Activated T-helper 9 cell treated with anti-CD3 and anti-CD28 coated beads, Interleukin-2, amount 50 U/mL, for 16 hours (primary cell): ENCODE measurements at places on chromosomes 2 and 18.

GRCh38 chr2:25328152-25329085 lies 13.3 kb downstream of the DNMT3A start:
- no peak for DNase-seq

GRCh38 chr18:11981543-11982366 lies 448 bp downstream of the IMPA2 start:
- no peak for DNase-seq

DNA sequence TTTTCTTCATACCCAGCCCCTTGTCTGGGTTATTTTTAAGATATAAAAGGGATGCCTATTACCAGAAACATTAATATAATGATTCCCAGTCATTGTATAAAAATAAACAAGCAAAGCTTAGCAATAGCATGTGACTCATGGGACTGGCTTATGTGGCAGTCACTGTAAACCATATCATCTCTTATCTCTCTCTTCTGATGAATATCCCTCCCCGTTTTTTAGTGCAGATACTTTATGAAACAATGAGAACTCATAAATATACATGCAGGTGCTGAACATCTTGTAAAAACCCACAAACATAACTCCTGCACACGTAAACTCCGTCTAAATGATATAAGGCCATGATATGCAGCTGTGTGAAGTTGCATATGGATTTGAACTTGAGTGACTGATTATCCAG lies 154.9 kb downstream of the MGAT5 start:
- DNase-seq = no peak

- no peak for DNase-seq
Observed at GRCh38 chr2:101502095-101502494, 27.2 kb upstream of the RFX8 start.

DNA sequence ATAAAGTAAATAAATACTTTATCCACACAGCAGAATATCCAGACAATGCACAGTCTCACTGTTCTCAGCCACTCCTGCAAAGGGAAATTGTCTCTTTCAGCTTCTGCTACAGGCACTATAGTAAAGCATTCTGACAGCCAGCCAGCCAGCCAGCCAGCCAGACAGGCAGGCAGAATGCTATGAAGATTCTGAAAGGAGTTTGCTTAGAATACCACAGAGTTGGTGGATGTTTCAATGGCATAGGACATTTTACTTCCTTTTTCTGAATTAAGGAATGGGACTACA lies 116.1 kb upstream of the CYP26B1 start:
- DNase-seq = no peak

- DNase-seq = no peak
Observed at GRCh38 chr2:88450925-88451810, 1.3 kb downstream of the FOXI3 start.

- no peak for DNase-seq
Observed at GRCh38 chr2:178241844-178242551, 47.7 kb downstream of the OSBPL6 start.

DNA sequence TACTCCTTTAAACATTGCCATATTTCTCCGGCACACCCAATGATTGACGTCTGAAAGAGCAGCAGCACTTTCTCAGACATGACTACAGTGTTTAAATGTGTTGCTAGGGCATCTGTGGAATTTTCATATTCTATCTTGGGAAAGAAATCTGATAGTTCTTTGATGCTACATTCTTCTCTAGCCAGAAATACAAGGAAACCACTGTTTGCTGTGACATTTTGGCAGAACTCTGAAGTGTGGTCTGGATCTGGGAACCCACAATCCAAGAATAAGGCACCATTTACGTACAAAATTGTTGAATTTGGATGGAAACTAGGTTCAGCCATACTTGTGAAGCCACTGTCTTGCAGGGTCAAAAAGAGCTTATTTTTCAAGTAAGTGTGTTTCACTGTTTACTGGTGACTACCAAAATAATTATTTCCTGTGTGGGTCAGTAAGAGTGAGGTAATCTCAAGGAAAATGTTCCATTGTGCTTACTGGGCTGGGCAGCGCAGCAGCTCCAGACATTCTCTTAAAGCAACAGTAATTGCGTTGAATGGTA lies 21.3 kb upstream of the CD28 start:
- DNase-seq = no peak

DNA sequence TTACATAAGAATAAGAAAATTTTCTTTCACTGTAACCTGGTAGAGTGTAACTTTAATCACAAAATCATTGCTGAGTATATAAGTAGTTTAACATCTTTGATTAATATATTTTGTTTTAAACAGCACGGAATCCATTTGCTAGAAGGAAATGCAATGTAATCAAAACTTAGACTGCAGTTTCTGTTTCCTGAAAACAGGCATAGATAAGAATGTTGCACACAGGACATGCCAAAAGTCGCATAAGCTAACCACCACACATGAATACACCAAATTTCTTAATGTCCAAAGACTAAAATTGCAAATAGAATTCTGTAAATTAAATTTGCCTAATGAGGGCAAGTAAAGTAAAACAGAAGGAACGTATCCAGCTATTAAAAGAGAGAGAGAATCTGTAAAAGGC lies 51.0 kb upstream of the SERPINB2 start:
- DNase-seq = no peak

DNA sequence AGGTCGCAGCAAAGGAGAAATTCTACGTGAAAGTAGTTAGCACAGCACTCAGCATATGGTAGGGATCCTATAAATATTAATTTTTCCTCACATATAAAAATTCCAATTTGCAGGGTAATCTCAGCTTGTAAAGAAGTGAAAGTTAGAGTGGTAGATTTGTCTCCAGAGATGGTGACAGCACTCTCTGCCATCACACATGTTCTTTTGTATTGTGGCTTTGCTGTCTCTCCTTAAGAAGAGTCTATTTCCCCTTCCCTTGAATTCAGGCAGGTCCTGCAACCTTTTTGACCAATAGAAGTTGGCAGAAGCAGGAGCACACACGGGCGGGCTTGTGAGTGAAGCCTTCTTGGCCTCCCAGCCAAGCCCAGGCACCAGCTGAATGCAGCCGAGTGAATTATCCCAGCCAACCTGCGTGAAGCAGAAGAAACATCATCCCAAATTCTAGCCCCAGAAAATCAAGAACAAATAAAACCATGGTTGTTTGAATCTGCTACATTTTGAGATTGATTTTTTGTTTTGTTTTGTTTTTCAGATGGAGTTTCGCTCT lies 107.8 kb upstream of the COPS8 start:
- no peak for DNase-seq

- no peak for DNase-seq
Observed at GRCh38 chr2:62785810-62786597, 80.5 kb downstream of the EHBP1 start.

GRCh38 chr18:42426496-42427015 lies 471.5 kb downstream of the PIK3C3 start:
- DNase-seq = no peak

DNA sequence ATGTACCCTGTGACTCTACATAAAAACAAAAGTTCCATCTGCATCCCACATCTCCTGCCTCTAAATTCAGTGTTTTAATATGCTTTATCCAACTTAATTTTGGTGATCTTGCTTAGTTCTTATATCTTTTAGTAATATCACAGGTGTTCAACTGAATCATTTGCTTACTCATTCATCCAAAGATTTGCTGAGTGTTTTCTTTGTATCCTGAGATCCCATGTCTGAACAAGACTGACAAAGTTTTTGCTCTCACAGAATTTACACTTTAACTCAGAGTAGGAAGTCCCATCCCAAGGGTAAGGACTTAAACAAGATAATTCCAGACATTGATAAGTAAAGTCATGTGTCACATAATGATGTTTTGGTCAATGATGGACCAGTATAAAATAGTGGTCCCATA lies 87.0 kb downstream of the FSIP2 start:
- DNase-seq = no peak

- no peak for DNase-seq
Observed at GRCh38 chr18:67726882-67727281, 210.4 kb upstream of the DSEL start.

GRCh38 chr2:231549446-231550239 lies 19.4 kb upstream of the NMUR1 start:
- DNase-seq = no peak

DNA sequence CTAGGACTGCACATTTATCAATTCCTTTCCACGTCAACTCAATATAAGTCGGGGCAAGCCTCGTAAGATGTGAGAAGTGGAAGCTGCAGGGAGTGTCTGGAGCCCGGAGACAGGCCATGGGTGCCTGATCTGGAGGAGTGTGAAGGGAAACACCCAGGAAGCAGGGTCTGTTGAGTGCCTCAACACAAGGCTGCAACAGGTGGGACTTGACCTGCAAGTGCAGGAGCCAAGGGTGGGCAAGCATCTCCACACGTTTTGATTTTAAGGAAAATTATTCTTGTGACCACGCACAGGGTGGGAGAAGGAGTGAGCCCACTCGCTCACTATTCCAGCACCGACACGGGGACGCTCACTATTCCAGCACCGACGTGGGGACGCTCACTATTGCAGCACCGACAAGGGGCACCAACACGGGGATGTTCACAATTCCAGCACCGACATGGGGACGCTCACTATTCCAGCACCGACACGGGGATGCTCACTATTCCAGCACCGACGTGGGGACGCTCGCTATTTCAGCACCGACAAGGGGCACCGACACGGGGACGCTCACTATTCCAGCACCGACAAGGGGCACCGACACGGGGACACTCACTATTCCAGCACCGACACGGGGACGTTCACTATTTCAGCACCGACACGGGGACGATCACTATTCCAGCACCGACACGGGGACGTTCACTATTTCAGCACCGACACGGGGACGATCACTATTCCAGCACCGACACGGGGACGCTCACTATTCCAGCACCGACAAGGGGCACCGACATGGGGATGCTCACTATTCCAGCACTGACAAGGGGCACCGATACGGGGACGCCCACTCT lies 197.3 kb downstream of the EIPR1 start:
- no peak for DNase-seq

DNA sequence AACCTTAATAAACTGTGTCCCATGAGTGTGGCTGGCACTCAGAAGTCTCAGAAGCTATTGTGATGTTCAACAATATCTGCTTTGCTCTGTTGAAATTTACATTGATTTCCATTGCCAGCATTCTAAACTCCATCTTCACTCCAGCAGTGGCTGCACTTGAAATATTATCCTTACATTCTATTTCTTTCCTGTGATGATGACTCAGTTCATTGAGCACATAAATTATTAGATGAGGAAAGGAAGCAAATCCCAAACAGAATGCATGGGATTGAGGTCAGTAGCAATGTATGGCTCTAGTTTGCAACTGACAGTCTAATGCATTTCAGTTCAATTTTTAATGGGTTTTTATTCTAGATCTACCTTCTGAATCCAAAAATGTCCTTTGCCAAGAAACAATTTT lies 92.4 kb upstream of the TTN start:
- DNase-seq = no peak
